CD4-positive, alpha-beta T cell treated with Interleukin-15 for 4 hours (primary cell): ENCODE measurements at places on chromosomes 16 and 17.

DNA sequence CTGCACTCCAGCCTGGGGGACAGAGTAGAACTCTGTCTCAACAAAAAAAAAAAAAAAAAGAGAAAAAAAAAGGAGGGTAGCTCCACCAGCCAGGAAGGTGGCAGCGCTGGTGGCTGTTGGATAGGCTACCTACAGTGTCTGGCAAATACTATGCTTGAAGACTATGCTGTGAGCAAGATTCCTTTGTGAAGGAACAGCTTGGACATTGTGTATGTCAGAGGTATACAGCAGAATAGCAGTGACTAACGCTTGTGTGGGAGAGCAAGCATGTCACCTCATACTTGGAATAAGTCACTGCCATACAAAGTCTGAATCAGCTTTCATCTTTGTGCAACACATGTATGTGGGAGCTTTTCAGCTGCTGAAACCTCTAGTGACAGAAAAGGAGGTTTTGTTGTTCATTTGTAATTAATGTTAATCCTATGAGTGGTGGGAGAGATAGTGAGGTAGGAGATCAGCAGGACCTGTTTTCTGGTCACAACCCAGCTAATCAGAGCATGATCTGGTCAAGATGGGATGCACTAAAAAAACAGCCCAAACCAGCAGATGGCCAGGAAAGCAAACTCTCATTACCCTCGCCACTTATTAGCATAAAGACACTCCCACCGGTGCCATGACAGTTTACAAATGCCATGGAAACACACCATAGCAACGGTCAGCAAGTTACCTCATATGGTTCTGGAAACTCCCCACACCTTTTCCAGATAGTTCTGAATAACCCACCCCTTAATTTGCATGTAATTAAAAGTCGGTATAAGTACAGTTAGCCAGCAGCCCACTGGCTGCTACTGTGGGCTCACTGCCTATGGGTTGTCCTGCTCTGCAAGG is 6.8 kb upstream of the ITGAD start:
- peak; percentile 39 for DNase-seq

GRCh38 chr17:70288540-70289290 is 119.4 kb downstream of the KCNJ2 start:
- DNase-seq = no peak

DNA sequence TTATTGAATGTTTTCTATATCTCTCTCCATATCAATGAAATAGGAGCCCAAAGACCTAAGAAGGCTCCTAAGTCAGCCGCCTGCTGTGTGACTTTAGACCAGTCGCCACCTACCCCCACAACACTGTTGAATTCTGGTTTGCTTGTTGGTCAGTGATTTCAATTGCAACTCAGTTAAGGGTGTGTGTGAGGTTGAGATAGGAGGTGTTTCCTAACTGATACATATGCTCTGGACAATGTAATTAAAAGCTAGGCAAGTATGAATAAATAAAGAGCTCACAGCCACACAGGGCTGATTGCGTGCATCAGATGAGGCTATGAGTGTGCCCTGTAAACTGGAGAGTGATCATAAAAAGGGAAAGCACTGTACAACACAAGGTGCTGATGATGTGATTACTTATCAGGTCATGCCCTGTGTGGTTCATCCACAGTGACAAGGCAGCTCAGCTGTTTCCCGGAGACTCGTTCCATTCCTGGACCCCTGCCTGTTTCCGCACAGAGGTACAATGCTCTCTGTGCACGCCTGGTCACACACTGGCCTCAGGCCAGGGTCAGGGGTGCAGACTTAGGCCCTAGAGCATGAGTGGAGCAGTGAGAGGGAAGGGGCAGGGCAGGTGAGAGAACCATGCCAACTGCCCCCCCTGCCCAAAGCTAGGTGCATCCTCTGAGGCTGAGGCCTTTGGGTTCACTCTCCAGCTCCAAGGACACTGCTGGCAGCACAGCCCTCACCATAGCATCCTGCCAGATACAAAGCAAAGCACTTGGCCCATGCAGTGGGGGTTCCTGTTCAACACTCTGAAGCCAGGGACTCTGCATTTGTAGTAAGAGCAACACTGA is 3.3 kb upstream of the KRT35 start:
- no peak for DNase-seq

- no peak for DNase-seq
Observed at GRCh38 chr17:63601439-63602371, 1.0 kb downstream of the TACO1 start.

DNA sequence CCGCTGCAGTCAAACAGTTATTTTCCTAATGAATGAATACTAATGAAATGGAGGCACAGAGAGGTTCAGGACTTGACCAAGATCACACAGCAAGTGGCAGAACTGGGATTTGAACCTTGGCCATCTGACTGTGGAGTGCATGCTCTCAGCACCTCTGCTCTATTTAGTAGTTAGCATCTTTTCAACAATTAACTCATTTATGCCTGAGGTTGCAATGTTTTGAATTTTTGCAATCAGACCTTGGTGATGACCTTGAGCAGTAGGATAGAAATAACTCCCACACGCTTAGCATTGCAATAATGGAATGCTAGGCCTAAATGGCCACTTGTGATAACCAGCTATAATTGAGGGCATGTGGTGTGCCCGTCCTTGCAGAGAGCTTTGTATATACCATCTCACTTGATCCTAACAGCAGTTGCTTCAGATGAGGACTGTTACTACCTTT is 31.0 kb downstream of the NAGPA start:
- no peak for DNase-seq

GRCh38 chr17:1560101-1560857 is 2.3 kb downstream of the PITPNA start:
- no peak for DNase-seq

GRCh38 chr17:49444384-49444783 is 29.7 kb upstream of the PHB1 start:
- no peak for DNase-seq

GRCh38 chr16:88939972-88940861 is 36.8 kb downstream of the CBFA2T3 start:
- DNase-seq = no peak

- DNase-seq = no peak
Observed at GRCh38 chr17:27540318-27541101, 84.3 kb downstream of the KSR1 start.

DNA sequence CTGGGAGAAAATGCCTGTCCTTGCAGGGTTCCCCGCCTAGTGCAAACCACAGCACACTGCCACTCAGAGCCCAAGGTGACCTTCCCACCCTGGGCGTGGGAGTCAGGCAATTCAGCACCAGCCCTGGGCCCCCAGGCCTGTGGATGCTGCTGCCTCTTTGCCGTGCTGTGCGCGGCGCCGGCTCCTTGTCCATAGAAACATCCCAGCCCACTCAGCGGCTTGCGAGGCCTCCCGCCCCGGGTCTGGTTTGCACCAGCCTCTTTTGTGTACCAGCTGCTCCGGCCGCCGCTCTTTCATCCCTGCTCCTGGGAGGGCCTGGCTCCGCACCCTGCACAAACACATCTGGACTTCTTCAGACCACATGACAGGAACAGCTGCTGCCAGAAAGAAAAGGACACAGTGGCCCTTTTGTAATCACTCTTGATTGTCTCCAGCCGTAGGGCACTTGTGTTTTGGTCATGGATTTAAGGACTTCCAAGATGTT is 75.4 kb upstream of the SDK2 start:
- no peak for DNase-seq

- DNase-seq = no peak
Observed at GRCh38 chr17:27326585-27326984, 32.7 kb downstream of the WSB1 start.

- DNase-seq = no peak
Observed at GRCh38 chr17:31859487-31860008, 504 bp upstream of the COPRS start.

GRCh38 chr17:45046537-45047125 is 4.8 kb downstream of the DCAKD start:
- DNase-seq = no peak

DNA sequence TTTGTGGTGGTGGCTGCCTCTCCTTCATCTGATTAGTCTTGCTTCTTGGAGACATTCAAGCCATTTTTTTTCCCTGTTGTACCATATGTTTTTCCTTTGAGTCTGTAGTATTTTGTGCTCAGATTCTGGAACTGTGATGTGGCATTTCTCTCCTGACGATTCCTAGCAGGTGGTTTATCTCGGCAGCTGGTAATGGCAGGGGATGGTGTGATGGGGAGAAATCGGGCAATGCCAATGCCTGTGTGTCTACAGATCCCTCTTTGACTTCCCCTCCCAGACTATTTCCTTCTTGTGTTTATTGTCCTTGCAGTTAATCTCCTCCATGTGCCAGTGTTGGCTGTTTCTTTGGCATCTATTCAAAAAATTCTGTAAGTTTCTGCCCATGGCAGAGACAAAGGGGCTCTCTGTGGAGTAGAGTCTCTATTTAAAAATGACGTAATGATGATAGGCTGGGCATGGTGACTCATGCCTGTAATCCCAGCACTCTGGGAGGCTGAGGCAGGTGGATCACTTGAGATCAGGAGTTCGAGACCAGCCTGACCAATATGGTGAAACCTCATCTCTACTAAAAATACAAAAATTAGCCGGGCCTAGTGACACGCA is 90.2 kb upstream of the ERCC4 start:
- no peak for DNase-seq

GRCh38 chr17:37698911-37699255 is 46.0 kb downstream of the HNF1B start:
- no peak for DNase-seq

DNA sequence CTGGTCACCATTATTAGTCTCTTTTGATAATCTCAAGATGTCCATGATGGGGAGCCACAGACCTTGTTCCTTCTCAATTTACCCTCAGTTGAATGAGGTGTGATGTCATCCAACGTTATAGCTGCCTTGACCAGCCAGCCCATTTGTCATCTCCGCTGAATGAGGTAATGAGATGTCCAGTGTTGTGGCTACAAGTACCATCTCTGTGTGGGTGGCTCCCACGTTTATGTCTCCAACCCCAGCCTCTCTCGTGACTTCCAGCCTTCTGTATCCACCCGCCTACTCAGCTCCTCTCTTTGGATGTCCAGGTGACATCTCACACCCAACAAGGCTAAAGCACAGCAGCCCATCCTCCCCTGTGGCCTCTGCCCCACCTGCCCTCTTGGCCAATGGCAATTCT is 18.2 kb downstream of the DNAH17 start:
- no peak for DNase-seq

- no peak for DNase-seq
Observed at GRCh38 chr17:76869496-76870376, 1.5 kb downstream of the MGAT5B start.

DNA sequence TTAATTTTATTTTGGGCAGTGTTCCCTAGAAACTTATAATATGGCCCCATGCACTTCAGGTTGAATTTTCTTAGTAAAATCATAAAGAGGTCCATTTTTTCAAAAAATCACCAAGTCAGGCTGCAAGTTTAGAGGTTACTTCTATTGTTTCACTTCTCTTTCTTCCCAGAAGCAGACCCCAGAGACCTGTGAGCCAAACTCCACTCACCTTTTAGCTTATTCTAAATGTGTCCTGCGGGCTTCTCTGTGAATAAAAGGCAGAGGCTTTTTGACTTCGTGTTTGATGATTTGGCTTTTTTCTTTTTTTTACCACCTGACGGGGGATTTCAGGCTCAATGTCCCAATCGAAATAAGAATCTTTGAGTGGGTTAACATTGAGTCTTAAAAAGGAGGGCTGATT is 7.4 kb downstream of the PRKCB start:
- no peak for DNase-seq

- peak; percentile 13 for DNase-seq
Observed at GRCh38 chr17:72587773-72588511, 467.1 kb downstream of the SOX9 start.

DNA sequence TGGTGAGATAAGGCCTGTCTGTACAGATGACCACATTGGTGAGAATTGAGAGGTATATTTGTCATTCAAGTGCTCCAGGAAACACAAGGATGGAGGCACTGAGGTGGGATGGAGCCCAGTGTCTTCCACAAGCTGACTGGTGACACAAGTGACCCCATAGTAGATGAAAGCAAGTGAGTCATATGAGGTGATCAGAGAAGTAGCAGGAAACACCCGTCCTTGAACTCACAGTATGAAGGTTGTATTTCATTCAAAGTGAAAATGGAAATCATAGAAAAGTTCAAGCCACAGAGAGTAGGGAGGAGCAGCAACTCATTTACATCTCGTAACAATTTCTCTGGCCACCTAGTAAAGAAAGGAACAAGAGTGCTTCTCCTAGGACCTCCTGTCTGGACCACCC is 609.8 kb downstream of the HS3ST4 start:
- no peak for DNase-seq

DNA sequence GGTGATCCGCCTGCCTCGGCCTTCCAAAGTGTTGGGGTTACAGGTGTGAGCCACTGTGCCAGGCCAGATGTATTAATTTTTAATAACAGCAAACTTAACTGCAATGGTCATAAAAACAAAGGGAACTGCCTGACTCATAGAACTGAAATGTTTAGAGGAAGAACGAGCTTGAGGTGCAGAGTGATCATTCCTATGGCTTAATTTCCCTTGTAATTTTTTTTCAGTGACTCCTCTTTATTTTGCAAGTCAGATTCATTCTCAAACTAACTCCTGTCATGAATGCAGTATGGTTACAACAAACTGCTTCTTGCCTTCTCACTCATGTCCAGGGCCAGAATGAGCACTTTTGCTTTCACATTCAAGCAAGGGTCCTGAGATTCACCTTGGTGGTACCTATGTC is 231.3 kb downstream of the HAPSTR1 start:
- DNase-seq = no peak

DNA sequence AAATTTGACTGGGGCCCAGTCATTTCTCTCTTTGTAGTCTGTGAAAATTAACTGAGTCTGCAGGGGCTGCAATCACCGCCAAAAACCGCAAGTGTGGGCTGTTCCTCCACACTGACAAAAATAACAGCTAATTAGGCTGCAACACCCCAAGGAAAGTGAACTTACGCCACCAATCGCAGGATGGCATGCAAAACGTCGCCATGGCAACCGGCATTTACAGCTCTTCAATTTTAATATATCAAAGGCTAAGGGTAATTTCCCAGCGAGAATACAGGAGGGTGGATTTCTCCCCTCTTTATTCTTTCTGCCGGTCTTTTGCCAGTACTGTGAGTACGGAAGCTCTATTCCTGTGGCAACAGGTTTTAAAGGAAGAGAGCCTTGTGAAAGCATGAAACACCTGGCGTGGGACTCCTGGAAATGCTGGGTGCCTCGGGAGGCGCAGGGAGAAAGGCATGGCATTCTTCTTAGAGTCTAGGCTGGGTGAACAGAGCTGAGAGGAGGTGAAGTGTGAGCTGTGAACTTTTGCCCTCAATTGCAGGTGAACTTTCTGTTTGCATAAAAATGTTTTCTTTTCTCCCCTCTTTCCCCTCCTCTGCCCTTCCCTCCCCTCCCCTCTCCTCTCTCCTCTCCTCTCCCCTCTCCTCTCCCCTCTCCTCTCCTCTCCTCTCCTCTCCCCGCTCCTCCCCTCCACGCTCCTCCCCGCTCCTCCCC is 399.7 kb downstream of the XYLT1 start:
- DNase-seq = peak; percentile 89

DNA sequence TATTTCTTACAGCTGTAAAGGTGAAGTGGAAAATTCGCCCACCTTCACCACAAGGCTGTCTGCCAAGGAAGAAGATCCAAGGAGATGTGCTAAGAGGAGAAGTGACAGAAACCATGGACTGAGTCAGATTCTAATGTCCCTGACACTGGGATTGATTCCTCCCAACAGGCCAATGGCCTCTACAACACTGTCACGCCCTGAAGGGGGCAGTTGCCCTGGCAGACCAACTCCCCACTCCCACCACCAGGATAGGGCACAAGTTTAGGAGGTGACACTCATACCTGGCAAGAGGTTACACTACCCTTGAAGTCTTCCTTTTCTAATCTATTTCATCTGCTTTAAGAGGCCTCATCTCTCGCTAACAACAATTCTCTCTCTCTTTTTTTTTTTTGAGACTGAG is 16.1 kb downstream of the PIP4K2B start:
- DNase-seq = no peak

GRCh38 chr17:43316522-43317142 is 82.2 kb upstream of the ARL4D start:
- no peak for DNase-seq

GRCh38 chr16:8996891-8997290 is 33.2 kb upstream of the USP7 start:
- DNase-seq = no peak
